NCI-H2081 treated with DMSO at 0.1 percent for 48 hours (cell line): ENCODE measurements at places on chromosomes 6 and 20.

- no peak for DNase-seq
Observed at GRCh38 chr6:127117979-127118297, 533 bp upstream of the RSPO3 start.

GRCh38 chr6:48835421-48835958 lies 627.6 kb downstream of the MMUT start:
- no peak for DNase-seq

- no peak for DNase-seq
Observed at GRCh38 chr20:44610313-44610962, 28.1 kb downstream of the PKIG start.

- no peak for DNase-seq
Observed at GRCh38 chr6:11054722-11055121, 10.6 kb upstream of the ELOVL2 start.

GRCh38 chr6:53603386-53604116 lies 58.6 kb upstream of the GCLC start:
- DNase-seq: no peak

GRCh38 chr6:1952740-1953360 lies 292.6 kb downstream of the GMDS start:
- DNase-seq: no peak

DNA sequence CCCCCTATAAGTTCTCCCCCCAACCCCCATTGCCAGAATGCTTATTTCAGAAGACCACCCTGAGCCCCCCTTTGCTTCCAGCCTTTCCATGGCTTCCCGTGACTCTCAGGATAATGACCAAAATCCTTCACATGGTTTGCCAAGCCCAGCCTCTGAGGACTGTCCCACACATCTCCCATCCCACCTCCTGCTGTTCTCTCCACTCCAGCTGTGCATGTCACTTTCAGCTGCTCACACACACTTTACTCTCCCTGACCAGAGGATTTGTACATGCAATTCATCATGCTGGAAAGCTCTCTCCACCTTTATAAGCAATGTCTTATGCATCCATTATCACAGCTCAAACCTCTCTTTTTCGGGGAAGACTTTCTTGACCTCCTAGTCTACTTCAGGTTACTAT lies 164.2 kb downstream of the PRL start:
- no peak for DNase-seq

- DNase-seq: no peak
Observed at GRCh38 chr20:33401921-33402369, 626 bp upstream of the CDK5RAP1 start.

DNA sequence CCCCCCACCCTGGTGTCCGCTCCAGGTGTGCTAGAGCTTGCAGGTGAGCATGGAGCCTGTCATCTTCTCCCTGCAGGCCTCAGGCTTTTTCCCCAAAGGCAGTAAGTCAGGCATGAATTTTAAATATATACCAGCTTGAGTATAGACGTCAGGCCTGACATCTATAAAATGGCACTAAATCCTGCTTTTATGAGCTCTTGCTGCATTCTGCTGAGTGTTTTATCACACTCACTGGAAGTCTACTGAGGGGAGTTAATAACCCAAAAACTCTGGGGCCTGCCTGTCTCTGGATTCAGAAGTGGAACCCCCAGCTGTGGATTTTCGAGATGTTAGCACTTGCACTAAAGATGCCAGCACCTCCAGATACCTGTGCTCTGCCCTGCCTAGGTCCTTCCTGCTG lies 133.4 kb upstream of the TOP1 start:
- no peak for DNase-seq

GRCh38 chr20:3400260-3401155 lies 7.0 kb downstream of the DNAAF9 start:
- DNase-seq: no peak

- DNase-seq: no peak
Observed at GRCh38 chr6:58419321-58419720, 1101.9 kb downstream of the PRIM2 start.

DNA sequence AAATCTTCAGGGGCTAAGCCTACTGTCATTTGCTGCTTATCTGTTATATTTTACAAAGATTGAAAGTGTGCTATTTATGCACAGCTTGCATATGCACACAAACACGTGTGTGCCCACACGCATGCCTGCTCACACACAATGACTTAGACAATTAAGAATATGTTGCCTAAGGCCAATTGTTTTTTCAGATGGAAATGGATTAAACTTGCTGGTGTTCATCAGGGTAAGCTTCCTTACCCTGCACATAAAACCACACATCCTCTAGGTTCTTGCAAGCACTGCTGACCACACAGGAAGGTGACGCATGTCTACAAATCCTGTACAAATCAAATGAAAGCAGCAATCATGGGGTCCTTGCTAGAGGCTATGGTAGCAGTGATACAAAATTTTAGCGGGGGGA lies 58.4 kb downstream of the GJA10 start:
- DNase-seq: no peak

DNA sequence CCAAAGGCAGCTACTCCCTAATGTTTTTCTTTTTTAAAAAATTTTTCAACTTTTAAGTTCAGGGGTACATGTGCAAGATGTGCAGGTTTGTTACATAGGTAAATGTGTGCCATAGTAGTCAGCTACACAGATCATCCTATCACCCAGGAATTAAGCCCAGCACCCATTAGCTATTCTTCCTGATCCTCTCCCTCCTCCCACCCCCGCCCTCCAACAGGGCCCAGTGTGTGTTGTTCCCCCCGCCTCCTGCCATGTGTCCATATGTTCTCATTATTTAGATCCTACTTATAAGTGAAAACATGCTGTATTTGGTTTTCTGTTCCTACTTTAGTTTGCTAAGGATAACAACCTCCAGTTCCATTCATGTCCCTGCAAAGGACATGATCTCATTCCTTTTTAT lies 12.4 kb downstream of the TRIM15 start:
- DNase-seq: no peak

DNA sequence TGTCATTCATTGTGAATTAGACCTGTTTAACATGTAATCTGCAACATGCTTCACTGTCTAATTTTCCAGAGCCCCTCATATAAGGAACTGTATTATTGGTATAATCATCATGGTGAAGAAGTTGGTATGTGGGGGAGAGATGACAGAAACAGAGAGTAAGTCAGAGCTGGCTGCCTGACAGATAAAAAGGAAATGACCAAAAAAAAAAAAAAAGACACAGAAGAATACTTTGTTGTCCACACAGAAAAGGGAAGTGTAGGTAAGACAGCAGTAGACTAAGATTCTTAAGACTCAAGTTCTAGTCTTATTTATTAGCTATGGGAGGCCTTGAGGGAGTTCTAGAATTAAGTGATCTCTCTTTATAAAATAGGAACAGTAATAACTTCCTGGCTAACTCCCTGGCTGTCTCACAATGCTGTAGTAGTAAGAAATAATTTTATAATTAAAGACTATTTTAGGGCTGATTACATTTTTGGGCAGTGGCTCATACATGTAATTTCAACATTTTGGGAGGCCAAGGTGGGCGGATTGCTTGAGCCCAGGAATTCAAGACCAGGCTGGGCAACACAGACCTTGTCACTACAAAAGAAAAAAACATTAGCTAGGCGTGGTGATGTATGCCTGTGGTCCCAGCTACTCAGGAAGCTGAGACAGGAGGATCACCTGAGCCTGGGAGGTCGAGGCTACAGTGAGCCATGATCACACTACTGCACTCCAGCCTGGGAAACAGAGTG lies 102.5 kb downstream of the PRL start:
- DNase-seq: no peak

- DNase-seq: no peak
Observed at GRCh38 chr20:45449528-45449927, 20.0 kb upstream of the WFDC2 start.

DNA sequence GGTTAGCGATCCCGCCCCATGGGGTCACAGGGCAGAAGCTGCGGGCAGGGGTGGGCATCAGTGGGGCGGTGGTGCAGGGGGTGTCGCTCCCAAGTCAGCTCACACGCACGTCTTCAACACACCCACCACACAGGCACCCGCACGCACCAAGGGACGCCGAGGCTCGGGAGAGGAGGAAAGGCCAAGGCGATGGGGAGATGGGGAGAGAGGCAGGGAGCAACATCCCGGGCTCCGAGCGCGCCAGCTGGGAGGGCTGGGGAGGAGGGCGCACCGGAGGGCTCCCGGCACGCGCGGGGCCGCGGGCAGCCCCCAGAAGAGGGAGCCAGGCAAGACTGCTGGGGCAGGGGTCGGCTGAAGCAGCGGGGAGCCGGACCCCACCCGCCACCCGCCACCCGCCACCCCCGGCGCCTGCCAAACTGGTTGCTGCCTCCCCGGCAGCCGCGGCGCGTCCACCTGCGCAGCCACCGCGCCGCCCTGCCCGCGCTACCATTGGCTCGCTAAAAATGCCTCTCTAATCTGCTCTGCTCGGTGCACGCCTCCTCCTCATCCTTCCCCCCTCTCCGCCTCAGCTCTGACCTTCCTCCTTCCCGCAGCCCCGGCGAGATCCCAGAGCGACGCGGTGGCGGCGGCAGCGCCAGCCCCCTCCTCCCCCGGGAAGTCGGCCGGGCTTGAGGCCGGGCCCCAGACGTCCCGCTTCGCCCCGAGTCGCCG lies at the start of gene PACSIN1:
Gene PACSIN1 (plus strand): TSS at position 546 of the 711 bp plus-strand sequence. CDS start 60,230 bp downstream, outside the sequence.
- no peak for DNase-seq

DNA sequence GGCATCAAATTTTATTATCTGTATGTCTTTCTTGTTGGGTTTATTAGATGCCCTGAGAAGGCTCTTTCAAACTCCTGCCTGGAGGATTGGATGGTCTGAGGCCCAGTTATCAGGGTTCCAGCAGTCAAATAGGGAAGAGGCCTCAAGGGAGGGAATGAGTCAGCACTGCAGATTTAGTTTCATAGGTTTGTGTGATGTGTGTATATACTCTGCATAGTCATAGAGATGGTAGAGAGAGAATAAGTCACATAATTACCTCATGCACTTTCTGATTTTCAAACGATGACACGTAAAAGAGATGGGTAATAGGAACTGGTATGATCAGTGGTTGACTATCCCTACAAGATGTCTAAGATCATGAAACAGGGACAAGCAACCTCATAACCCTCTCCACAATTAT lies 82.1 kb downstream of the ADAT2 start:
- DNase-seq: no peak

GRCh38 chr6:75155631-75156030 lies 50.2 kb downstream of the COL12A1 start:
- DNase-seq: no peak

- no peak for DNase-seq
Observed at GRCh38 chr20:24842918-24843715, 106.0 kb upstream of the CST7 start.

GRCh38 chr6:68008445-68008844 lies 626.6 kb upstream of the ADGRB3 start:
- DNase-seq: no peak

DNA sequence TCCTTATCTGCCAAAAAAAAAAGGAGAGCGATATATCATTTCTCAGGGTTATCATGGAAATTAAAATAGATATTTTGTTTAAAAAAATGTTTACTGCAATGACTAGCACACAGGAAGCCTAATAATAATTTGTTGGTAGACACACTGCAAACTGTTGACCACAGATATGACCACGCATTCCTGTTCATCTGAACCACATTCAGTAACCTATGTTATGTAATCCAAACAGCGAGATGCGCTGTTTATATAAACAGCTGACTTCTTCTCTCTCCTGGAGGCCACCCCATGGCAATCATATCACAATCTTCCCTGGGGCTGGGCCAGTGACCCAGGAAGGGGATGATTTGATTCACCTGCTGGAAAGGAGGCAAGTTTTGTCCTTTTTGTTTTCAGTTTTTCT lies 129.3 kb upstream of the UST start:
- no peak for DNase-seq

- DNase-seq: no peak
Observed at GRCh38 chr6:149781715-149782114, 32.2 kb downstream of the PCMT1 start.

DNA sequence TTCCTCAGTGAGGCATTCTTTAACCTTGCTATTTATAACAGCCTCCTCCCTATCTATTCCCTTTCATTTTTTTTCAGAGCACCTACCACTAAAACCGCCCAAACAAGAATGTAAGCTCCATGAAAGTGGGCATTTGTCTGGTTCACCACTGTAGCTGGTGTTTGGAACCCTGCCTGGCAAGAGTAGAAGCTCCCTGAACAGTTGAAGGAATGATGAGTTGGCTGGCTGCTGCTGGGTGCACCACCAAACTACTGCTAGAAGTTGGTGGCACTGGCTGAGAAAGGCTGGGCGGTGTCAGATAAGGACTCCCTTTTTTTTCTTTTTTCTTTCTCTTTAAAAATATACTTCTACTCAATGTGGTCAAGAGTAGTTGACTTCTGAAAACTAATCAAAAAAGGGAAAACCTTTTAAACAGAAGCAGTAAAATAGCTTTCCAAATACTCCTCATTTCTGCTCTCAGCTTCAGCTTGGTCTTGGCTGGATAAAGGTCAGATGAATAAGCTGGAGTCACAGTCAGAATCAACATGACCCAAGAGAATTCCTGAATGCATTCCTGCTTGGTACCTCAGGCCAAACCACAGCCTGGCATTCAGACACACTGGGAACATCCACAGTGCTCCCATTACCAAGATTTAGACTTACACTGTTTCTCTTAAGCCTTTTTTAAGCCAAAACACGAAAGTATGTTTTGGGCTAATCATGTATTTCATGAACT lies 38.0 kb downstream of the RTN4IP1 start:
- no peak for DNase-seq

GRCh38 chr20:39812116-39812515 lies 850.0 kb downstream of the DHX35 start:
- DNase-seq: no peak

DNA sequence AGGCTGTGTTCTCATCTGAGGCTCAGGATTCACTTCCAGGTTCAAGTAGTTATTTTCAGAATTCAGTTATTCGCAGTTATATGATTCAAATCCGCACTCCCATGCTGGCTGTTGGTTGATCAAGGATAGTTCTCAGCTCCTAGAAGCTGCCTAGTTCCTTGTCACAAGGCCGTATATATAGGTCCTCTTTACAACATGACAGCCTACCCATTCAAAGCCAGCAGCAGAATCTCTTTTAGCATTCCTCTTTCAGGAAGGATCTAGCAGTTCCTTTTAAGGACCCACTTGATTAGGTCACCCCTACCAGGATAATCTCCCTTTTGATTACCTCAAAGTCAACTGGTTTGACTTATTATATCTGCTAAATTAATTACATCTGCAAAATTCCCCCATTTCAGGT lies 23.8 kb upstream of the LAMP5 start:
- DNase-seq: no peak

DNA sequence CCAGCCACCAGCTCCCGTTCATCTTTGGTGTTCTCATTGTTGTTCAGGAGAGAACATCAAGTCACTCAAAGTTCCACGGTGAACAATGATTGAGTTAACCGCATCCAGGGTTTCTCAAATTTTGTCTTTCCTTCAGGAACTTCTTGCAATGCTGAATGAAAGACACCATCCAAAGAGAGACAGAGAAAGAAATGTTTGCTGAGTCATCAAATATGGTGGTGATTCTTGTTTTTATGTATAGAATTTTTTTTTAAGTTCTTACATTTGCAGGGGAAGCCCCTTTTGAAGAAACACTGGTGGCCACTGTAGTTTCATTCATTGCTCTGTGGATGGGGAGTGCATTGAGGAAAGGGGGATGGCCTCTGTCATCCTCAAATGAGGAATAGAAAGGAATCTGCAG lies 62.3 kb upstream of the ENPP5 start:
- DNase-seq: no peak
